ENCODE measurements at places on chromosomes 4 and X.

- no peaks in the 10 kb centered on the region for H3K27me3 ChIP-seq
- no peak overlapping the region for H3K27ac ChIP-seq
- DNase-seq, result no peak
- no peaks in the 10 kb centered on the region for H3K36me3 ChIP-seq
- no peak overlapping the region for H3K4me3 ChIP-seq
These were observed 82.5 kb downstream of the TIGD2 start for GRCh38 chr4:89193843-89194242.

- no peaks in the 10 kb centered on the region for H3K36me3 ChIP-seq
- DNase-seq, result no peak
- no peaks in the 10 kb centered on the region for H3K4me1 ChIP-seq
- no peaks in the 10 kb centered on the region for H3K27me3 ChIP-seq
- H3K27ac ChIP-seq, result no peak overlapping the region
- no peak overlapping the region for H3K4me3 ChIP-seq
These were observed 38.7 kb upstream of the JADE1 start for GRCh38 chr4:128770807-128771206.

DNA sequence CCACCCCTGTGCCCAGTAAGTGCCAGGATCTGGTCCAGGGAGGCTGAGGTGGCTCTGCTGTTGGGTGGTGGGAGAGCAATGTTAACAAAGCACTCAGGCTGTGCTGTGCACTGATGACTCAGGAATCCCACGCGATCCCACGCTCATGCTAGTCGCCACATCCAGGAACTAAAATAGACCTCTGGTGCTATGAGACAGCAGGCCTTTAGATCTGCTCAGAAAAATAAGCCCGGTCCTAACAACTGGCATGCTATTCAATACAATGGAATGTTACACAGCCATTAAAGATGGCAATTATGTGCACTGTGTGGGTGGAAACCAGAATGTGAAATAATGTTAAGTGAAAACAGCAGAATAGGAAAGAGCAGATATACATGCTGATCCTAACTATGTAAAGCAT, 26.0 kb downstream of the ARL13A start:
- H3K36me3 ChIP-seq, result no peaks in the 10 kb centered on the region
- H3K27me3 ChIP-seq, result no peaks in the 10 kb centered on the region
- peak overlapping the region; percentile 2 for H3K27ac ChIP-seq
- peaks cover 2% of the 10 kb centered on the region for H3K4me1 ChIP-seq
- DNase-seq, result peak; percentile 93
- H3K4me3 ChIP-seq, result no peak overlapping the region

GRCh38 chr4:6470502-6471306, 1.7 kb downstream of the PPP2R2C start:
- no peak overlapping the region for H3K27ac ChIP-seq
- no peaks in the 10 kb centered on the region for H3K36me3 ChIP-seq
- peaks cover 45% of the 10 kb centered on the region for H3K27me3 ChIP-seq

GRCh38 chrX:68757731-68758130, 71.1 kb upstream of the EFNB1 start:
- no peaks in the 10 kb centered on the region for H3K4me1 ChIP-seq
- no peaks in the 10 kb centered on the region for H3K36me3 ChIP-seq
- peaks cover 44% of the 10 kb centered on the region for H3K27me3 ChIP-seq
- no peak for DNase-seq
- H3K27ac ChIP-seq, result no peak overlapping the region

- no peak for DNase-seq
- no peaks in the 10 kb centered on the region for H3K27me3 ChIP-seq
- no peaks in the 10 kb centered on the region for H3K4me1 ChIP-seq
- H3K27ac ChIP-seq, result no peak overlapping the region
- H3K36me3 ChIP-seq, result no peaks in the 10 kb centered on the region
These were observed 108.0 kb downstream of the SLIT2 start for GRCh38 chr4:20359692-20360091.

DNA sequence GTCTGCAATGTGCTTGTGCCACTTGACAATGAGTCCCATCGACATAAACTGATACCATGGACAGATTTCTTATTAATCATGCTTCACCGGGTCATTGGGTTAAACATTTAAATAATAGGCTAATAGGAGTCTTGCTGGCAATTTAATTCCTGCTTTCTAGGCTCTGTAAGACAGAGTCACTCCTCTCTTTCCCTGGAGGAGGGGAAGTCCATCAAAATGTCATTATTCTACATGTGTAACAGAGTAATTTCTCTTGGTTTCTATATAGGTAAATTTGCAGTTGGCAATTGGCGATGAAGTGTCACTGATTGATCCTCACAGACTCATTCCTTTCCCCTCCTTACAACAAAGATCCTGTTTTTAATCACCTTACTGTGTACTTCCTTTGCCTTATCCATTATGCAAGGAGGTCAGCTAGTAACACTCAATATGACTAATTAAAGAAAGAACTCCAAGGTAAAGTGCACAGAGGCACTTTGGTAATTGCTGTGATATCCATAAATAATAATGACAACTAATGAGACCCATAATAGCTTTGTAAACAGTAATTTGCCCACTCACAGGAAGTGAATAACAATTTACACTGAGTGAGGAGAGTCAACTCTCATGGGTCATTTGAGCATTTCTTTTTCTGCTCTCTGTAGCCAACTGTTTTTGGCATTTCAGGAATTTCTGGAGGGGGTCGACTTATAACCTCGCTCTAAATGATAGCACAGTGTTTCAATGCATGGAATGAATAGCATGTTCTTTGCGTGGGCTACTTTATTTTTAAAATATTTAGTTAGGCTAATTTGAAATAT, 184.0 kb downstream of the UGT8 start:
- no peak for DNase-seq
- H3K27ac ChIP-seq, result no peak overlapping the region
- no peaks in the 10 kb centered on the region for H3K4me1 ChIP-seq
- no peak overlapping the region for H3K4me3 ChIP-seq
- no peaks in the 10 kb centered on the region for H3K27me3 ChIP-seq

- H3K27me3 ChIP-seq, result no peaks in the 10 kb centered on the region
- no peak overlapping the region for H3K27ac ChIP-seq
- H3K4me3 ChIP-seq, result no peak overlapping the region
These were observed 25.6 kb downstream of the ZDHHC9 start for GRCh38 chrX:129818123-129818522.

- H3K4me3 ChIP-seq, result no peak overlapping the region
- no peak for DNase-seq
- H3K27ac ChIP-seq, result no peak overlapping the region
These were observed 312.6 kb downstream of the PACRGL start for GRCh38 chr4:21012851-21013331.

GRCh38 chrX:39758791-39759525, 338.8 kb downstream of the BCOR start:
- no peak overlapping the region for H3K4me3 ChIP-seq
- H3K27me3 ChIP-seq, result no peaks in the 10 kb centered on the region
- H3K36me3 ChIP-seq, result no peaks in the 10 kb centered on the region
- H3K27ac ChIP-seq, result peak overlapping the region; percentile 49
- no peak for DNase-seq

DNA sequence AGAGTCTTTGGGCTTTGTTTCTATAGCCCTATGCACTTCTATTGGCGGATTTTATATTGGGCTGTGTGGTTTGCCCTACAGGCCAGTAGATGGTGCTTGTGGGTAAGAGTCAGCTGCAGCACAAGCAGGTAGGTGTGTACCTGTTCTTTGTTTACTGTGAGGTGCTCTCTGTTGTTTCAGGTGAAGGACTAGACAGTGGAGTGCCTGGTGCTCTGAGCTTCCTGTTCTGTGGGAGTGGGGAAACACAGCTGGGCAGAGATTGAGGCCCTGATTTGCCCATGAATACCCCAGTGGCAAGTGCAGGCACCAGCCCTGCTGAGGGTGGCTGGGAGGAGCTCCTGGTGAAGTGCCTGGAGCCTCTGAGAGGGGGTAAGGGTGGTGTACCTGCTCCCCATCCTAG, 26.3 kb upstream of the UCP1 start:
- DNase-seq, result peak; percentile 9
- no peaks in the 10 kb centered on the region for H3K36me3 ChIP-seq

GRCh38 chr4:28427306-28428085, 1566.9 kb downstream of the STIM2 start:
- DNase-seq, result no peak
- no peaks in the 10 kb centered on the region for H3K4me1 ChIP-seq
- H3K27me3 ChIP-seq, result no peaks in the 10 kb centered on the region
- no peaks in the 10 kb centered on the region for H3K36me3 ChIP-seq
- no peak overlapping the region for H3K4me3 ChIP-seq

DNA sequence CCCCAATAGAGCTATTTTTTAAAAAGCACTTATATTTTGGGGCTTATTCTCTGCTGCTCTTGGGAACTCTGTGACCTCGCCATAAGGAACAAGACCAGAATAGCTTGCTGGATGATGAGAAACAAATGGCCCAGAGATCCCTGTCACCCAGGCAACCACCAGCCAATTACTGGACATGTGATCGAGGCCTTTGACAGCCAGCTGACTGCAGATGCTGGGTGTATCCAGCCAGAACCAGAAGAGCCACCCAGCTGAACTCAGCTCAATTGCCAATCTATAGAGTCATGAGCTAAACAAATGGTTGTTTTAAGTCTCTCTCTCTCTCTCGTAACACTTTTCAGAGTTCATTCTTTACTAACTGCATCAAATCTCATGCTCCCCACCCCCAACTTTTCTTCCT, 24.4 kb upstream of the CITED1 start:
- no peak for DNase-seq
- no peak overlapping the region for H3K4me3 ChIP-seq
- no peaks in the 10 kb centered on the region for H3K4me1 ChIP-seq
- peaks cover 17% of the 10 kb centered on the region for H3K27me3 ChIP-seq
- H3K36me3 ChIP-seq, result no peaks in the 10 kb centered on the region

GRCh38 chr4:86203176-86203575, 156.7 kb downstream of the MAPK10 start:
- no peak overlapping the region for H3K27ac ChIP-seq
- no peaks in the 10 kb centered on the region for H3K4me1 ChIP-seq
- DNase-seq, result no peak
- no peaks in the 10 kb centered on the region for H3K36me3 ChIP-seq
- H3K27me3 ChIP-seq, result no peaks in the 10 kb centered on the region
- no peak overlapping the region for H3K4me3 ChIP-seq

Data from IMR-90 (cell line).